ENCODE measurements at places on chromosomes 7 and 10.

- DNase-seq, result no peak
Observed at GRCh38 chr10:78336402-78336791, 302.7 kb downstream of the RPS24 start.

DNA sequence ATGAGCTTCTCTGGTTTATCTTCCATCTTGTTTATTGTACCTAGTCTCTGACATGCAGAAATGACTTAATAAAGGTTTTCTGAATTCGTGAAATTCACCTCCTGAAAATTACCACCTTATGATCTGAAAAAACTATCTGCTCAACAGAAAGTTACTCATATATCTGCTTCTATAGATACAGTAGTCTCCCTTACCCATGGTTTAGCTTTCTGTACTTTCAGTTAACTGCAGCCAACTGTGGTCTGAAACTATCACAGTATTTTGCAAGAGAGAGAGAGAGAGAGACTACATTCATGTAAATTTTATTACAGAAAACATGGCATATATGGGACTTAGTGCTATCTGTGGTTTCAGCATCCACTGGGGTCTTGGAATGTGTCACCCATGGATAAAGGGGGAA, 909.0 kb upstream of the C7orf33 start:
- DNase-seq, result no peak

- DNase-seq, result no peak
Observed at GRCh38 chr7:93015101-93015778, 102.5 kb downstream of the SAMD9 start.

- DNase-seq, result no peak
Observed at GRCh38 chr10:29839826-29840515, 205.2 kb upstream of the SVIL start.

DNA sequence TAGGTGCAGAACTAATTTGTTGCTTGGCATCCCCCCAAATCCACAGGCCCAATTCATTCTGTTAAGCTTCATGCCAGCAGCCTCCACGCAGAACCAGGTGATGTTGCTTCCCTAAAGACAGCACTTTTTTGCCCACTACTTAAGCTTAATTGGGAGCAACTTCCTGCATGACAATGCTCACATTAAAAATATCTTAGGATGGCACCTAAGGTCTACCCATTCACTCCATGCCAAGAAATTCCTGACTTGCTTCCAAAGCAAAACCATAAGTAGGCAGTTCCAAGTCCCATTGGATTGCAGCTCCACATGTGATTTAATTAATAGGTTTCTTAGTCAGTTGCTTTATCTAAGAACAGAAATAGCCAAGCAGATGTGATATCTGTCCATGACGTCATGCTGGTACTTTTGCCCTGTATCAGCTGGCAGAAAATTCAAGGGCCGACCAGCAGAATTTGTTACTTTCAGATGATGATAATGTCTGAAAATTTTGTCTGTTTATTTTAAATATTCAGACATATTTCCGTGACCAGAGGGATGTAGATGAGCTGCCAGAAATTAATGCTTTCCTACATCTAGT, 325.5 kb downstream of the LHFPL3 start:
- DNase-seq, result no peak

GRCh38 chr7:98434087-98434486, 33.2 kb upstream of the BAIAP2L1 start:
- DNase-seq, result no peak

DNA sequence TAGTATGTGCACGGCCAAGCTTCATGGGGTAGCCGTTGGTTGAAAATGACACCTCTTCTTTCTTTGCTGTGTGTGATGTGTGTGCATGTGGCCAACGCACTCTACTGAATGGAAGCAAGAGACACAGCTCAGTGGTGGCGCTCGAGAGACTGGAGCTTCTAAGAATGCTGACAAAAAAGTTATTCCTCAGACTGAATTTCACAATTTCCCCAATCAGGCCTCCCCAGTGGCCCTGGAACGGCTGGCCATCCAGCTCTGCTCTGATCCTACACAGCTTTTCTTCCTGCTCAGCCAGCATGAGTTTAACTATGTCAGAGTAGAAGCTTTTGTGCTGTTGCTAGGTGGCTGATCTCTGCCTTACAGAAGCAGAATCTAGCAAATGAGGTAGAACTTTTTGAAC, 186.7 kb upstream of the PLXDC2 start:
- DNase-seq, result no peak

DNA sequence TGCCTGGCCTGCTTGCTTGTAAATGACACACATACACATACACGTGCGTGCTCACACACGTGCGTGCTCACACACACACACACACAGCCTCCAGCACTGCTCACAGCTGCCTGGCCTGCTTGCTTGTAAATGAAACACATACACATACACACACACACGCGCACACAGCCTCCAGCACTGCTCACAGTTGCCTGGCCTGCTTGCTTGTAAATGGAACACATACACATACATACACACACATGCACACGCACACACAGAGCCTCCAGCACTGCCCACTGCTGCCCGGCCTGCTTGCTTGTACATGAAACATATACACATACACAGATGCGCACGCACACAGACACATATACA, 397.2 kb downstream of the PLXNA4 start:
- no peak for DNase-seq

GRCh38 chr10:100186253-100187212, 704 bp upstream of the ERLIN1 start:
- no peak for DNase-seq

DNA sequence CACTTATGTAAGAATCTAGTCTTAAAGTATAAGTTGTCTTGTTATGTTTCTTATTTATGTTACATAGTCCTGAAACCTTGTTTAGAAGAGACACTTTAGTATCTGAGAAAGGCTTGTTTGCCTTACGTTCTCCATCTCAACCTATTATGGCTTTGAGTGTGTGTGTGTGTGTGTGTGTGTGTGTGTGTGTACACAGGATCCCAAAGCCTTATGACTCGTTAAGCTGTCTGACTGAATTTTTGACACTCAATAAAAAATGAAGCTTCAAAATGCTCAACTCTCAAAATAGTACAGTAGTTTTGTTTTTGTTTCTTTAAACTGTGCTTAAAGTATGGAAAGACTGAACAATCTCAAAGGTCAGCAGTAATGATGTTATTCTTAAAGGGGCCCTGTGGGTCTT, 18.0 kb downstream of the CALU start:
- no peak for DNase-seq

- no peak for DNase-seq
Observed at GRCh38 chr10:28769091-28769604, 91.8 kb downstream of the BAMBI start.

DNA sequence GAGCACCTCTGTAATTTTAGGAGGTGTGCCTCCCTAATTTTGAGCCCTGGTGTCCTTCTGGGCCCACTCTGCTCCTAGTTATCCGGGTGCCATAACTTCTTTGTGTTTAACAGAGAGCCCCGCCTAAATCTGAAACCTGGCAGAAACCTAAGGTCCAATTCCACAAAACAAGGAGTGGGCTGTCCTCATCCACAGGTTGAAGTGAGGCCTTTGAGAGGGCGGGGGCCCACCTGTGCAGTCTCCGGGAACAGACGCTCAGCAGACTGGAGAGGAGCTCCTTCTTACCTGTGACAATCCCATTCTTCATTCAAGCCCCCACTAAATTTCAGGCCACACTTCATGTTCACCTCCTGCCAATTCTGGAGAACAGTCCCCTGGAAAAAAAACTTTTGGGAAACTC, 10.9 kb downstream of the TMEM72 start:
- no peak for DNase-seq

DNA sequence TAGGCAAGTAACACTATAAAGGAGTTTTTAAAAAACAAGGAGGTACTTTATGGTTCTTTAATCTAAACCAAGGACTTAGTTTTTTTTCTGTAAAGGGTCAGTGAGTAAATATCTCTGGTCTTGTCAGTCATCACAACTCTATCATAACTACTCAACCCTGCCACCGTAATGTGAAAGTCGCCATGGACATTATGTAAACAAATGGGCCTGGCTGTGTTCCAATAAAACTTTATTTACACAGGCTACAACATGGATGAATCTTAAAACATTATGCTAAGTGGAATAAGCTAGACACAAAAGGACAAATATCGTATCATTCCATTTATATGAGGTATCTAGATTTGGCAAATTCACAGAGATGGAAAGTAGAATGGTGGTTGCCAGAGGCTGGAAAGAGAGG, 60.8 kb upstream of the SP4 start:
- no peak for DNase-seq

GRCh38 chr7:32928785-32929298, 28.4 kb upstream of the FKBP9 start:
- DNase-seq, result no peak

DNA sequence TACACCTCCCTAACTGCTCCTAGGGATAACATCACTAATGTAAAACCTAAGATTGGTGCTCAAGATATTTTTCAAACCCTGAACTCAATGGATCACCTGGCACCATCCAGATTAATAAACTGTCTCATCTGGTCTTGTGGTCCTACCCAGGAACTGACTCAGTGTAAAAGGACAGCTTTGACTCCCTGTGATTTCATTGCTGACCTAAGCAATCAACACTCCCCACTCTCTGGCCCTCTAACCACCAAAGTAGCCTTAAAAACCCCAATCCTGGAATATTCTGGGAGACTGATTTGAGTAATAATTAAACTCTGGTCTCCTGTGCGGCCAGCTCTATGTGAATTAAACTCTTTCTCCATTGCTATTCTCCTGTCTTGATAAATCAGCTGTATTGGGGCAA, 6.2 kb upstream of the USP54 start:
- DNase-seq, result no peak

DNA sequence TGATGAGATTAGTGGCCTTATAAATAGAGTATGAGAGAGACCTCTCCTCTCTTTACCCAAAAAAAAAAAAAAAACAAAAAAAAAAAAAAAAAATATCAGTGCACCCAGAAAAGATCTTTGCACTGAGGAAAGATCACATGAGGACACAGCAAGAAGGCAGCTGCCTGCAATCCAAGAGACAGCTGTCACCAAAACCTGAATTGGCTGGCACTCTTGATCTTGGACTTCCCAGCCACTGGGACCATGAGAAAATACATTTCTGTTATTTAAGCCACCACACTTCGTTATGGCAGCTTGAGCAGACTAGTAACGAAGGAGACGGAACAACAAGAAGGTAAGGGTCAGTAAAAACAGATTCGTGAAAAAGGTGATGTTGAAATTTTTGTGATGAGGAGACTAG, 47.0 kb downstream of the TMEM106B start:
- DNase-seq, result no peak

- no peak for DNase-seq
Observed at GRCh38 chr10:55232553-55232952, 431.5 kb upstream of the PCDH15 start.

- no peak for DNase-seq
Observed at GRCh38 chr7:129689995-129690581, 78.6 kb downstream of the NRF1 start.

- no peak for DNase-seq
Observed at GRCh38 chr7:2257046-2257551, 15.1 kb downstream of the NUDT1 start.

DNA sequence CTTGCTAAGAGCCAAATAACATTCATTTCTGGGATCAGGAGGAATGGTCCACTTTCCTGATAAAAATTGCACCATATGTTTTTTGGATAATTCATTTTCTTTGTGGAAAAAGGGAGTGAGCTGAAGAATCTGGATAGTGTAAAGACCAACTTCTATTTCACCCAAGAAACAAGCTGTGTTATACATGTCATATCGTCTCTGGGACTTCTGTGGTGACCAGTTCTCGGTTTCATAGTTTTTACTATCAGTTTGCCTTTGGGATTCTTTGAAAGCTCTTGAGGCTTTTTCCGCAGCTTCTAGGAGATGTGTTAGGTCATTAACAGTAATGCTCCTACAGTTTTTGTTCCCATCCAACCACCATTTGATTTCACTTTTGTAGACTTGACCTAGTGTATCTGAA, 14.4 kb upstream of the SAMD9 start:
- DNase-seq, result no peak

DNA sequence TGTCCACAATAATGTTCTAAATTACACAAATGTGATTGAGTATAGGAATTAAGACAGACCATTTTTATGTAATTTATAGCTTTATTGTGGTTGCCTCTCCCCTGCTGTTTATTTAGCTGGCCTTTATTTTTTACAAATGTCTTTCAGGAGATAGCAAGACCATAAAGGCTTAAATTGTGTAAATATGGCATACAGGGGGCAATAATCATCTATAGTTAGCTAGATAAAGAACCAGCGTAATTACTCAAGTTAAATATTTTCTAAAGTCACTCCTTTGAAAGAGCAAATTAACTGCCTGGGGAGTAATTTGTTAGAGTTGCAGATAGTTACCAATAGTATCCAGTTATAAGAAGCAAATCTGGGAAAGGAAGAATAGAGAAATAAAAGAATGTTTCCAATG, at the start of gene MALRD1:
Gene MALRD1, plus strand, starts transcription at position 313 of the 400 bp plus-strand sequence. CDS start 138 bp downstream, outside the sequence.
- DNase-seq, result no peak

GRCh38 chr7:130941322-130942210, 207.6 kb upstream of the KLF14 start:
- DNase-seq, result no peak

DNA sequence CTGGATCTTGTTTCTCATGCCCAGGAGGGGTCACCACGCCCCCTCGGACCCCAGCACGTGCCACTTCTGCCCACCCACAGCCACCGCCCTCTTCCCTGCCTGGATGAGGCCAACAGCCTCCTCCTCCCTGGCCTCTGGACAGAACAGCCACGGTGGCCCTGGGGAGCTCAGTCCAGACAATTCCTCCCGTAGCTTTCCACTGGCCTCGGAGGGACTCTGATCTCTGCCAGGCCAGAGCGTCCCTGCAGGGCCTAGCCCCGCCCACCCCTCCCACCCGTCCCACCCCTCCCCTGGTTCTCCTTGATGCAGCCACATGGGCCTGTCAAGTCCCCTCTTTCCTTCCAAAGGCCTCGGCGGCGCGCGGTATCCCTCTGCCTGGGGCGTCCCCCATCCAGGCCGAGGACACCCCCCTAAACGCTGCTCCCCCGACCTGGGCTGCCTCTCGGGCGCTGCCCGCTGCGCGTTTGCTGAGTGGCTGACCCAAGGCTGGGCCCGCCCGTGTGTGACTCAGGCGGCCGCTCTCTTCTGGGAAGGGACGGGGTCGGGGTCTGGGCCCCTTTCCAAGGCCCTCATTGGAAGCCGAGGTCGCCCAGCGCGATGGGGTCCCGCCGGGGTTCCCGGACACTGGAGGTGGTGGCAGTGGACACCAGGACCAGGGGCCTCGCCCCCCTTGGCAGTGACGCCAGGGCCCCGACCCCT, 557 bp downstream of the TMEM120A start:
- DNase-seq, result no peak

GRCh38 chr10:95445837-95446486, 115.2 kb downstream of the SORBS1 start:
- DNase-seq, result peak; percentile 3

GRCh38 chr7:127609297-127609696, 8.6 kb downstream of the PAX4 start:
- DNase-seq, result no peak

GRCh38 chr7:111090846-111091245, at the start of gene LRRN3:
LRRN3 (plus strand) TSS chr7:111091127; CDS start chr7:111122773, 31,646 bp downstream.
- no peak for DNase-seq

DNA sequence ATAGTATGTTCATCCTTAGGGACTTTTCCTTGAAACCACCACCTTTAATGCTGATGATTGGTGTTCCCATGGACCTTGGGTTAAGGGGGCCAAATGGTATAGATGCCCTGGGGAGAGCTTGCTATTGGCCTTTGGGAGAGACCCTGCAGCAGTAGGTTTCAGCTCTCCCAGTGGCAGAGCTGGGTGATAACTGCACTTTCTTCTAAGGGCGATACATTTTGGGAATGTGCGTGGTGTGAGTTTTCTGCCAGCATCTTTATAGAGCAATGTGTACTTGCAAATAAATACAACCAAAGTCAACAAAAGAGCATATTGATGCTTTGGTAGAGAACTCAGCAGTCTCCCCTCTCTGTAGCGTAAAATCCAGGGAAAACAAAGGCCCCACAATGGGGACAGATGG, 404.1 kb downstream of the PAXIP1 start:
- no peak for DNase-seq
